Stimulated activated CD4-positive, alpha-beta T cell treated with anti-CD3 and anti-CD28 coated beads, Interleukin-1b, Interleukin-23, amount 100 ng/mL, for 48 hours (primary cell): ENCODE measurements at places on chromosomes 2 and 18.
A peak's percentile ranks its signal among the peaks of the same experiment; 100 is the strongest.

DNA sequence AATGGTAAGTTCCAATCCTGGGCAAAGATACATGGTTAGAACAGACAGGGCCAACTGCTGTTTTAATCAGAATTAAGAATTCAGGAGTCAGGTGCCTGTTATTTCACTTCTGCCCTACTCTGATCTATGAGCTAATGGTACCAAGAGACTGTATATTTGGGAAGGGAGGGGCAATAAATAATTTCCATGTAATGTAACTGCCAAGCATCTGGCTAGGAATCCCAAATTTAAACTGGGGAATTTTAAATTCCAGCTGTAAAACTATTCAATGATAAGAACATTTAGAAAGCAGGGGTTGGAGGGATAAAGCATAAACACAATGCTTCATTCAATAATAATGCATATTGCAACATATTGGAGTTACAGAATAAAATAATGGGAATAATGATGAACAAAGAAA is 49.7 kb downstream of the SCN7A start:
- DNase-seq = no peak

DNA sequence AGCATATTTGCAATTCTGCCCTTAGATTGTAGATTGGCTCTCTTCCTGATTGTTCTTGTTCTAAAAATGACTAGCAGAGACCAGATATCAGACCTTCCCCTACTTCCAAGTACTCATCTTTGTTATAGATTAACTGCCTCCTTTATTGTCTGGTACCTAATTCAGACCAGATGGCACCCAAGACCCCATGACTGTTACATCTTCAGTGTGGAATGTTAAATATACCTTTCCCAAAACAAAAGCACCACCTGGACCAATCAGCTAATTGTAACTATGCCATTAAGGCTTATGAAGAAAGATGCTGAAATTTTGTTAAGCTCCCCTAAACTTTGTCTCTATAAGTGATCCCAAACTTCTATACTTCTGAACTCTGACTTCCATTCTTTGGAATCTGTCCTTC is 12.0 kb upstream of the TFPI start:
- DNase-seq = no peak

DNA sequence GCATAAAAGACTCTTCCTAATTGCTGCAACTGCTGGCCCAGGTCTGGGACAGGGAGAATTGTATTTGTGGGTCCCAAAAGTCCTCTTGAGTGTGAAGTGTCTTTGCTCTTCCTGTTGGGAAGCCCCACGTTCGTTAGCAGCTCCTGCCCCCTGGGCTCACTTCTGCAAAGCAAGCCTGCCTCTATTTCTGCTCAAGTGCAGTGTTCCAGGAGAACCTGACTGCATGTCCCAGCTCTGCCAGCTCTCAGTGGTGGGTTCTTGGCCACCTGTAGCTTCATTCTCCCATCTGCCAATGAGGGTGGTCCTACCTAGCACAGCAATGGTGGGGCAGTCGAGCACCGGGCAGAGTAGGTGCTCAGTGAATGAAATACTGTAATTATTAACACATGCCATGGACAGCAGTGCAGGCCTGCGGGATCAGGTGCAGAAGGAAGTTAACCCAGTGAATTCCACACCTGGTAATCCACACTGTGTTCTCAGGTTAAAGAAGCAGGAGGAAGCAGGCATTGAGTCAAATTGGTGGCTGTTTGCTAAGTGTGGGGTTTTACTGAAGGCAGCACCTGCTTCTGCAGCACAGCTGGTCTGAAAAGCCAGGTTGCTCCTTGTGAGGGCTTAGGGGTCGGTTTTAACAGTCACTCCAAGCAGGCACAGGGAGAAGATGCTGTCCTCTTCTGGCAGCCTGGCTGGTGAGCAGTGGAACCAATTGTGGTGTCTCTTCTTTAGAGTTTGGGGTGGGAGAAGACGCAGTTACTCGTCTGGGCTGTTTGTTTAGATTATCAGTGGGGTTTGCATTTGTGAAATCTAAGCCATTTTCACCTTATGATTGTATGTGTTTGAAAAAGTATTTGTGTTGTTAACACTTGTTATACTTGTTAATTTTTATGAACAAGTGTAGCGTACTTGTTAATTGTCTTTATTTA is 54.3 kb downstream of the DGKD start:
- no peak for DNase-seq

DNA sequence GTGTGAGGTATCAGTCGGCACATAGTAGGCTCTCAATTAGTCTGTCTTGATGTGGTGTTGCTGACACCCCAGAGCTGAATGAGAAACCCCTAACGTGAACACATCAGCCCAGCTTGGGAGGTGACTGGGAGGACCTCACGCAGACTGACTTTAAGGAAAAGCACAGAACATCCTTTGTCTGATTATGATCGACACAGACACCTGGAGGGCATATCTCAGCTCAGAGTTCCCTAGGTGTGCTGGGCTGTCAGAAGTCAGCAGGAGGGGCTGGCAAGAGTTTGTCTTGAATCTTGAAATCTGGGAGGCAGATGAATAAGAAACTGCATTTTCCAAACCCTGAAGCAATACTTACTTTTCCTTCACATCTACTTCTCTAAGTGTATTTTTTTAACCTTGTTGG is 16.8 kb upstream of the MYCN start:
- no peak for DNase-seq

- DNase-seq = no peak
These were observed 89.2 kb downstream of the SH3RF3 start for GRCh38 chr2:109218087-109218791.

DNA sequence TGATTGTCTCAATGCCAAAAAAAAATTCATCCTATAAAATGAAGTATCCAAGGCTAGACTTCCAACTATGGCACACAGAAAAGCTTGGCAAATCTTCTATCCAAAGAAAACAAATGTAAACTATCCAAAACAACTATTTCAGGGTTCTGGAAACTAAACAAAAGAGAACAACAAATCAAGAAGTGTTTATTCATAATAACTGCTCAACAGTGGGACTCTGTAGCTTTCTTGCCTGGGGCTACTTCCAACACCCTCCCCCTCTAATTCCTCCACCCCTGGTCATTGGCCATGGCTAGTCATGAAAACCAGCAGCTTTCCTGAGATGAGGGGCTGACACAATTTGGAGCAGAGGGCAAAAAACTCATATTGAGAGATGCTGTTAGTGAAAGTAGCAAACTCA is 107.0 kb downstream of the EXOC6B start:
- DNase-seq = no peak

DNA sequence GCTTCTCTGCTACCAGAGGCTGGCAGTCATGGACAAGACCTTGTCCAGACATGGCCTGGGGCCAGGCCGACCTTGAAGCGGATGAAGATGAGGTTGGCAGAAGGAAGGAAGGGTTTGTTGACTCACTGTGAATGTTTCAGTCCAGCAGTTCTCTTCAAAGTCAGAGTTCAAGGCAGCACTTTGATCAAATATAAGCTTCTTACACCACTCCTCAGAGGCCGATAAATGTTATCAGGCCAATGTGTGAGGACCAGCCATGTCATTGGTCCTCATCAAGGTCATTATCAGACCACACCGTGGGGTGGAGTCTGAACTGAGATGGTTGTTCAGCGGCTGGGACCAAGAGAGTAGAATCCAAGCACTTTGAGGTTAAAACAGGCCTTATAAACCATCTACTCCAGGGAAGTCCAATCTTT is 35.5 kb downstream of the QPCT start:
- DNase-seq = no peak

- DNase-seq = no peak
These were observed 159.7 kb downstream of the DOCK10 start for GRCh38 chr2:224882291-224883171.

DNA sequence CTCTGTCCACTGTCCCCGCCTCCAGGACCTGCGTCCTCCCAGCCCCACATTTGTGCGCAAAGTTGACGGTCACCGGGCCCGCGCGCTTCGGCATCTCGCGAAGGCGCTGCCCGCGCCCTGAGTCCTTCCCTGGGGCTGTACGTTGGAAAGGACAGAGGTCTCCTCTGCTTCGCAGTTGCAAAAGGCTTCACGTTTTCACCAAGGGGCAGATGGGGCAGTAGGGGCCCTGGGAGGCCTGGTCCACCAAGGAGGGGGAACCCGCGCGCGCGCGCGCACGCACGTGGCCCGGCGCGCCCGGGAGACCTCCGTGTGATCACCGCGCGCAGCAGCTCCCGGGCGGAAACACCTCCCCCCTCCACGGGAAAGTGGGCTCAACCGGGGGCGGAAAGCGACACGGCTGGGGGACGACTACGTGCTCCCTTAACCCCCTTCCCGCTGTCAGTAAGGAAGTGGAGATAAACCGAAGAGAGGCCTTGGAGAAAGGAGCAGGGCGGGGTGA is 21.9 kb downstream of the TEX44 start:
- peak; percentile 39 for DNase-seq

- DNase-seq = peak; percentile 48
These were observed 631 bp downstream of the GYPC start for GRCh38 chr2:126656431-126657147.

- no peak for DNase-seq
These were observed 9.4 kb downstream of the GALNT1 start for GRCh38 chr18:35590935-35591334.

- no peak for DNase-seq
These were observed 17.9 kb upstream of the CAVIN2 start for GRCh38 chr2:191864628-191865374.

- no peak for DNase-seq
These were observed 38.5 kb downstream of the CDCA7 start for GRCh38 chr2:173393186-173393585.

GRCh38 chr2:149076863-149077412 is 38.4 kb downstream of the LYPD6B start:
- DNase-seq = no peak

DNA sequence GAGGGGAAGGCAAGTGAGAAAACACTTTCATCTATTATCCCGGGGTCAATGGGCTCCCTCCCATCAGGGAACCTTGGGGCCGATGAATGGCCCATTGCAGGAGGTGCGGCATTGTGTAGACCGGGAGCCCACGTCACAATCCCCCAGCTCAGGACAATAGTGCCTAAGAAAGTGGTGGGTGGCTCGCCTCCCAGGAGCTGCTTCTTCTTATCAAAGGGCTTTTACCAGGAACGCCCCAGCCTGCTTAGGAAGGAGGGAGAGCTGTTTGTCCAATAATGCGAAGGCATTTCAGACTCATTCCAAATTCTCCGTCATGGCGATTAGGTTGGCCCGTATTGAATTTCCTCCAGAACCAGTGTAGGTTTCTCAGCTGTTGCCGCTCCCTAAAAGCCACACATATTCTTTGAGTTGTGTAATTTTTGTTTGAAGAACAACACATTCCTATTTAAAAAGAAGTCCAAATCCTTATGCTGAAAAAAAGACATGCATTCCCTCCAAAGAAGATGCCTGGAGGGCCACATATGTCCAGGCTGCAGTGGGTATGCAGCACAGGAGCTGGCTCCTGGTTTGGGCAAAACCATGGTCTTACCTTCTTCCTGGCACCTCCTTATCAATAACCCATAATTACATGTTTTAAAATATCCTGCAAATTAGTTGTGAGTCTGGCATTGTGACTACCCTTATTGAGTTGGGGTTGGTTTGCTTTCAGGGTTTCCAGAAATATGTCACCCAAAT is 264.7 kb downstream of the MYCN start:
- DNase-seq = no peak

- peak; percentile 32 for DNase-seq
These were observed 722 bp downstream of the ACSL3 start for GRCh38 chr2:222861411-222862105.

DNA sequence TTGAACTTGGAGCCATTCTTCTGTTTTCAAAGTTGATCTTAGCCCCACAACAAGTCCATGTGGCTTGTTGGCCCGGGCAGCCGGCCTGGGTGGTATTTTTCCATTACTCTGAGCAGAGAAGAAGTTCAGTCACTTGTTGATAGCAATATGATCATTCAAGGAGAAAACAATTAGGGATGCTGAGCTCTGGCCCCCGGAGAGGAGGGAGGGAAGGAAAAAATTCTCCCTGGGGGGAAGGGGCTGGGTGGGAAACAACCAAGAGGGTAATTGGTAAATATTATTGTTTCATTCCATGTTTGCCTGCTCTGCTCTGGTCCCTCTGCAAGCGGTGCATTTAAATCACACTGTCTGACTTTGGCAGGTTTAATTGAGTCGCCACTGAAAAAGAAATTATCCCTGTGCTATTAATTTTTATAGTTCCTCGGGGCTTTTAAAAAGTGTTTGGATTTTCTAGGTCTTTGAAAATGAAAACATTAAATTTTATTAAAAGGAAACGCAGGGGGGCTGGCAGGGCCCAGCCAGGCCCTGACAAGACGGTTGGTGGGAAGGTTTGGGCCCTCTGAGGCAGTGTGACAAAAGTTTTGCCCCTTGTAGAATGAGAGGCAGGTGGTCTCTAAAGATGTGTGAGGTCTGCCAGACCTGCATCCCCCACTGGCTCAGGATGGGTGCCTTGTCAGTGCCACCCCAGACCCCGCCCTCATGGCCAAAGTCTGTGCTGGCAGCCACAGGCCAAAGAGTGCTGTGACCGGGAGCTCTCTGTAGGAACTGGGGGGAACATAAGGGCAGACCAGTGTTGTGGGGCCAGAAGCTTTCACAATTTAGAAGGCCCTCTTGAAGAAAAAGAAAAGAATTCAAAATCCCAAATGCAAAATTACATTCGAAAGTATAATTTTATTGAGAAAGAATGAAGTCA is 52.5 kb upstream of the SLC14A2 start:
- no peak for DNase-seq

DNA sequence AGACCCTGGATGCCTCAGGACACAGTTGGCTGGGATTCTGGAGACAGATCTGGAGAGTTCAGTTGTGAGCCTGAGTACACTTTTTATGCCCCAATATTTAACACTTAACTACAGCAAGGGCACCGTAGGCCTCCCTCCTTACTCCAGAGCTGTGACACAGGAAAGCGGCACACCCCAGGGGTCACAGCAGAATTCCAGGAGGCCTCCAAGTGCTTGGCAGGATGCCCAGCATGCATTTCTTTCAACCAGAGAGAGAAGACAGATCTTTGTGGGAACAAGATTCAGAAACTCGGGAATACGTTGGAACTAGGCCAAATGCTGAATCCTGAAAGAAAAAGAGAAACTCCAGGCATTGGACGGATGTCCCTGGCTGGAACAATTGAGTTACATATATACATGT is 199.2 kb upstream of the NT5C1B start:
- no peak for DNase-seq

DNA sequence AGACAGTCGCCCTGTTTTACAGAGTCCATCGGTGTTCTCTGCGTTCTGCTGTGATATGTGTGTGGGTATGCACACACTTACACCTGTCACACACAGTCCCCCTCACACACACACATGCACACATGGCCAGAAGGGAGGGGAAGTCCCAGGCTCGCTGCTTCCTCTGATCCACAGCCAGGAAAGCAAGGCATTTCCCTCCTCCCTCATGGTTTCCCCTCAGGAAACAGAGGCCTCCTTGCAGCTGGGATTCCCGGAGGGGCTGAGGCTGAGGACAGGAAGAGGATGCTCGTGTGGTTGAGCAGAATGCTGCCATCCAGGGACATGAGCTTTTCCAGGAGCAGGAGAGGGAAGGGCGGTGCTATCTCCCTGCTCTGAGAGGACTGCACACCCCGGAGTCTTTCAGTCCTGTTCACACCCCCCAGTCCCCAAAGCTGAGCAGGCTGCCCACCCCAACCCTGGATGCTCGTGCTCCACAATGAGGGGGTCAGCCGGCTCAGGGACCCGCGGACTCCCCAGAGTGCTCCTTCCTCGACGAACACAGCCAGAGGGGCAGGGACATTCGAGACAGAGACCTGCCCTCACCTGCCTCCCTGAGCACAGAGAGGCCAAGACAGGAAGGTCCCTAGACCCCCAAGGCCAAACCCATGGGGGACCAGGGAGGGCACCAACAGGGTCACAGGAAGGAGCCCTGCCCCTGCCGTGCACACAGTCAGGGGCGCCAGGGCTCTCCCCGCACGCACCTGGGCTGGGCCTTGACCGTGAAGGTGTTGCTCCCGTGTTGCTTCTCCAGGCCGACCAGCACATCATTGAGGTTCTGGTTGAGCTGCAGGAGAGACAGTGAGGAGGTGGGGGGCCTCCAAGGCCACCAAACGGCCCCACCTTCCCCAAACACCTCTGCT is 45.3 kb downstream of the BIN1 start:
- no peak for DNase-seq
